ENCODE measurements at places on chromosomes 1 and 21.

GRCh38 chr1:97507863-97508262, 413.0 kb downstream of the DPYD start:
- no peak for DNase-seq

DNA sequence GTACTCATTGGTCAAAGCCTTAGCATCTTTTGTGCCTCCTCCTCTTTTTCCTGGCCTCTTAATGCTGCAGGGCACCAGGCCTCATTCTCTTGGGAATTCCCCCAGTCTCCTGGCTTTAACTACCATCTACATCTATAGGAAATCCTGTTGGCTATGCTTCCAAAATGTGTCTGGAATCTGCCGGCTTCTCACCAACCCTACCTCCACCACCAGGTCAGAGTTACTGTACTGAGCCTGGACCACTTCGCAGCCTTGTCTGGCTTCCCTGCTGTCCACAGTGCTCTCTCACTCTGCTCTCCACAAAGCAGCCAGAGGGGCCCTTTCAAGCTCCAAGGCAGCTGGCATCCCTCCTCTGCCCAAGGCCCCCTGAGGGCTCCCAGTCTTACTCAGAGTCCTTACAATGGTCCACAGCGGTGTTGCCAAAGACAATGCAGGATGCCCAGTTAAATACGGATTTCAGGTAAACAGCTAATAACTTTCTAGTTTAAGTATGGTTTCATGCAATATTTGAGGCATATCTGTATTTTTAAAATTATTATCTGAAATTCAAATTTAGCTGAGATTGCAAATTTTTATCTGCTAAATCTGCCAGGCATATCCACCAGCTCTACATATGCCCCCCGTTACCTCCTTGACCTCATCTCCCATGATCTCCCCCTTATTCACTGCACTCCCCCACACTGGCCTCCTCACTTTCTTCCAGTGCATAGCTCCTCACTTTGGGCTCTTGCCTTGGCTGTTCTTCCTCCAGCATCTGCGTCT, 34.5 kb upstream of the FAM163A start:
- DNase-seq, result no peak

DNA sequence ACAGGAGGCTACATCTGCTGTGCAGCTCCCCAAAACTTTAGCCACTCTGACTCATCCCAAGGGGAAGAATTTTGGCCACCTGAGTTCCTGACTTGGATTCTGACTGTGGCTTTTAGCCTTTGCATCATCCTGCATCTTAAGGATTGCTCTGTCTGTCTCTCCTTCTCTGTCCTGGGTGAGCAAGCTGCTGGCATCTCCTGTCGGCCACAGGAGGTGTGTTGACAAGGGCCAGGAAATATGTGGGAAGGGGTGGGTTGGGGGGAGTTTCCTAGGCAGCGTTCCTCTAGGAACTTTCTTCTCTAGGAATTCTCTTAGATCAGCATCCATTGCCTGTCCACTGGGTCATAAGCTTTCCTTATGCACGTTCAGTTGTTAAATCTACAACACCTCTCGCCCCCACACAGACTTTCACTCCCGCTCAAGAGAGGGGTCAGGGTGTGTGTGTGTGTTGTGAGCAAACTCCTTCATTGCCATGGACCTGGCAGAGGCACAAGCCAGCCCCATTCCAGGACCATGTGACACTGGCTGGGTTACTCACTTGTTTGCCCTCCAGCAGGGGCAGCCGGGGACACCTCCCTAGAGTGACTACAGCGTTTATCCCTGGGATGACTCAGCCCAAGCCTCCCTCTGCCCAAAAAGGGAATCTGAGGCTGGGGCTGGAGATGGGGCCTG, 145.0 kb upstream of the DUSP10 start:
- no peak for DNase-seq

GRCh38 chr1:216346526-216346925, 76.7 kb downstream of the USH2A start:
- no peak for DNase-seq

DNA sequence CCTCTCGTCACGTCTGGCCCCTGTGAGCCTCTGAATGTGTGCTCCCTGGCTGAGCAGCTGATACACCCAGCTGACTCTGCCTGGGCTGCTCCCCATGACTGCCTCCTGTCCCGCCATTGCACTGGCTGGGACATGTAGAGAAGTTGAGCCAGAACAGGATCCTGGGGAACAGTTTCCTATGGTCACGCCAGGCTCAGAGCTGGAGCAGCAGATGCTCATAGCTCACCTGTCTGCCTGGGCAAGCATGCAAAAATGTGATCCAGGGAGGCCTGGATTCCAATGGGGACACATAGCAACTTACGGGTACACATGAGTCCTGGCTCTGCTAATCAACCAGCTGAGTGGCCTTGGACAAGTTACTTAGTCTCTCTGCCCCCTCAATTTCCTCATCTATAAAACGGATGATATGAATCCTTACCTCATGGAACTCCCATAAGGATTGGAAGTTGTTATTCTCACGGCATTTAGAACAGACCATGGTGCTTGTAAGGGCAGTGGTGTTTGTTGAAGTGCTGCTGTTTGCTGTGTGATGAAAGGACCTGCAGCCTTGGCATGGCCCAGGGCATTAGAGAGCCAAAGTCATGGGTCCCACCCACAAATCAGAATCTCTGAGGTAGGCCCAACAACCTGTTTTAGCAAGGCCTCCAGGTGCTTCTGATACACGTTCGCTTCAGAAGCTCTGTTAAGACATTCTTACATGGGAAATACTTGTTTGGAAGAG, 150.3 kb upstream of the VANGL1 start:
- no peak for DNase-seq

DNA sequence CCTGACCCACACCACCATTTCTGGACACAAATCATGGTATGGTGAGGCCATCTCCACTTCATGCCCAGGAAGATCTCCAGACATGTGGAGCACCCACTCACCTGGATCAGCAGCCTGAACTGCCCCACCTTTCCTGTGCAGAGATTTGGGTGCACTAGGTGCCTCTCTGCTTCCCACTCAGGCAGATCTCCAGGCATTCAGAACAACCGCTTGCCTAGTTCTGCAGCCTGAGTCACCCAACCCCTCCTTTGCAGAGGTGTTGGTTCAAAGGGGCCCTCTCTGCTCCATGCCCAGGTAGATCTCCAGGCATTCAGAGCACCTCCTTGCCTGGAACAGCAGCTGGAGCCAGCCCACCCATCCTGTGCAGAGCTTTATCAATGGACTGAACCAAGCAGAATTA, 620.8 kb downstream of the LRRIQ3 start:
- no peak for DNase-seq

Data from activated naive CD4-positive, alpha-beta T cell treated with anti-CD3 and anti-CD28 coated beads for 36 hours (primary cell).